ENCODE measurements at places on chromosomes 13 and 19.
A peak's percentile ranks its signal among the peaks of the same experiment; 100 is the strongest.

DNA sequence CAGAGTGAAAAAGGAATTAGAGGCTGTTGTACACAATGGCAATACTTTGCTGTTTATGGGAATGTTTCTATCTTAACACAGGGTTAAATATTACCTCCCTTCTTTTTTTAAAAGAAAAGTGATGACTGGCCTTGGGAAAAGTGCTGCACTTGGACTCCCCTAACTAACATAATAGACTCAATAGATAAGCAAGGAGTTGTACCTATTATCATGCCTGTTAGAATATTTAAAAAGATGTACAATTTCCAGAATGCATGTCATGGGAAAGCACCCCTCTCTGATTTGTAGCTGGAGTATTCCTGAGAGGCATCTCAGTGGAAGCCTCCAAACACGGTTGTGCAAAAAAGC lies 79.3 kb upstream of the GPC6 start:
- DNase-seq, result no peak

DNA sequence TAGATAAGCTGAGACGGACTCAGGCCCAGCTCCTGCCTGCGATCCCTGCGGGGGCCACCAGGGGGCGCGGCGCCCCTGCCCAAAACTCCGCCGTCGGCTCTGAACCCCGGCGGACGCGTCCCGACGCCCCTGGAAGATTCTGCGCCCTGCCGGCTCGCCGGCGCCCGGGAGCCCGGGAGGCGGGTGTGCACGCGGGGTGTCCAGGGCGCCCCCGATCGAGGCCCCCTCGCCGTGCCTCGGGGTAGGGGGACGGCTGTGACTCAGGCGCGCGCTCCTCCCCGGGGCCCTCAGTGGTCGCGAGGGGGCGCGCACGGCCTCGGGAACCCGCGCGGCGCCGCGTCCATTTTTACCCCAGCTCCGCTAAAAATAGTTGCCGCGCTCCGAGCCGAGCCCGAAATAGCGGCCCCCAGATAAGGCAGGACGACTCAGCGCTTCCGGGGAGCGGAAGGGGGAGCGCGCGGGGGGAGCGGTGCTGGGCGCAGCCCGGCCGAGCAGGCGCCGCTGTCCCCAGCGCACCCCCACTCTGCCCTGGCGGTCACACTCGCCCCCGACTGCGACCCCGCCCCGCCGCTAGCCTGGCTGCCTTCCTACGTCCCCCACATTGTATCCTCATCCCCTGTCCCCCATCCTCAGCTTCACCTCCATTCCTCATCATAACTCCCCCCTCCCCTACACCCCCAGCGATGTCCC lies 16.0 kb upstream of the ERCC1 start:
- peak; percentile 92 for DNase-seq

GRCh38 chr13:79194272-79194671 lies 211.8 kb downstream of the RBM26 start:
- DNase-seq, result peak; percentile 38

GRCh38 chr19:49459388-49459787 lies 6.4 kb downstream of the ALDH16A1 start:
- no peak for DNase-seq

DNA sequence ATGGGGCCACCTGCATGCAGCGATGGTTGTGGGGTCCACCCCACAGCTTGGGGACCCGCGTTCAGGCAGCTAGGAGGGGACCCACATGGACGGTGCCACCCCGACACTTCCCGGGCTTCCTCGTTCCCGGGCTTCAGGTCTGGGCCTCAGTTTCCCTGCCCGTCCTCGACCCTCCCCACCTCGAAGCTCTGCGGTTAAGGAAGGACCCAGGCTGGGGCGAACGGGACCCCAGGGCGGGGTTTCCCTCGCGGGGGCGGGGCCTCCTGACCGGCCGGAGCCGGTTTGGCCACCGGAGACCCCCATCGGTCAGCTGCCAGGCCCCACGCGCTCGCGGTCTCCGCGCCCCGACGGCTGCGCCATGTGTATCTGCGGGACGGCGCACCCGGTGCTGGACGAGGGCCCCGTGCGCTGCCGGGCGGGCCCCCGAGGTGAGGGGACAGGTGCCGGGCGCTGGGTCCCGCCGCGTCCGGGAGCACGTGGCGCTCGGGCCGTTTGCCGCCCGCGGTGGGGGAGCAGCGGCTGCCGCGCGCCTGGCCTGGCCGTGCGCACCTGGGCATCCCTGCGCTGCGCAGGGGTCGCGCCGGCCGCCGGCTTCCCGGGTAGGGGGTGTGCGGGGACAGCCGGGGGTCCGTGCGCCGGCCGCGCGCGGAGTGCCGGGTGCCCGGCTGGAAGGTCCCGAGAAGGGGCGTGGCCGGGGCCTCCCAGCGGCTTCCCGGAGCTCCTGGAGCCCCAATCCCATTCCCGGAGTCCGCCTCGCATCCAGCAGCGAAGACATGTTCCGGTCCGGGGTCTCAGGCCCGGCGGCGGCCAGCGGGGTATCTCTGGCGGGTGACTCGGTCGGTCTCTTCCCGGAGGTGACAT lies 4.2 kb downstream of the ARHGAP45 start:
- no peak for DNase-seq

DNA sequence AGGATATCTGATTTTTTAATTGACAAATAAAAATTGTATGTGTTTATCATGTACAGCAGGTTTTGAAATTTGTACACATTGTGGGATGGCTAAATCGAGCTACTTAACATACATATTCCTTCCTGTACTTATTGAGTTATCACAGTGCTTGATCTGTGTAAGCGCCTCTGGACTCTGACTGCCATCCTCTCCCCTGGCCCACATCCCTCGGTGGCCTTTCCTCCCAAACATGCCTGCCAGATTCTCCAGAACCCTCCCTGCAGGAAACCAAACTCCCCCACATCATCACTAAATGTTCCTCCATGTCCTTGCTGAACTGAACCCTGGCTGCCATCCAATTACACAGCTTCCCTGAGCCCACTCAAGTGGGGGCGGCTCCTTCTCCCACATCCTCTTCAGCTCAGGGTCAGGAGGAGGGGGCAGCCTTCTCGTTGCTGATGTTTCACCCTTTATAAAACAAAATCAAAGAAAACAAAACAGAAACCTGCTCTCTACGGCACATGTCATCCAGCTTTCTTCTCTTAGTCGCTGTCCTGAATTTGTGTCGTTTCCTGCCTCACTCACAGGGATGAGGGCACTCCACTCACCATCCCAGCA lies 97.1 kb upstream of the SPATA13 start:
- DNase-seq, result no peak

GRCh38 chr13:99295488-99296252 lies 11.5 kb downstream of the GPR183 start:
- no peak for DNase-seq

DNA sequence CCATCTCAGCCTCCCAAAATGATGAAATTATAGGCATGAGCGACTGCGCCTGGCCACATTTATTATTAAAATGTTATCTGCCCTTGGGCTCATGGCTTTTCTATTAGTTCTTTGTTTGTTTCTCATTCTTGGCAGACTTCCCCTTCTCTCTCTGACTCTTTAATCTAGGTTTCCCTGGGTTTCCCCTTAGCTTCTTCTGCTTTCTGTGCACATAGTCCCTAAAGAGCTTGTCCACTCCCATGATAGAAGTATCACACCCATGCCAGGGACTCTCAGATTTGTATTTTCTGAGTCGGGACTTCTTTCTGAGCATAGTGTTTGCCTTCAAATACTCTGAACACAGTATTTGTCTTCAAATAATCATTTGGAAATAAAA lies 38.6 kb upstream of the ITM2B start:
- DNase-seq, result no peak

GRCh38 chr19:1363599-1363998 lies 20.1 kb upstream of the NDUFS7 start:
- no peak for DNase-seq

DNA sequence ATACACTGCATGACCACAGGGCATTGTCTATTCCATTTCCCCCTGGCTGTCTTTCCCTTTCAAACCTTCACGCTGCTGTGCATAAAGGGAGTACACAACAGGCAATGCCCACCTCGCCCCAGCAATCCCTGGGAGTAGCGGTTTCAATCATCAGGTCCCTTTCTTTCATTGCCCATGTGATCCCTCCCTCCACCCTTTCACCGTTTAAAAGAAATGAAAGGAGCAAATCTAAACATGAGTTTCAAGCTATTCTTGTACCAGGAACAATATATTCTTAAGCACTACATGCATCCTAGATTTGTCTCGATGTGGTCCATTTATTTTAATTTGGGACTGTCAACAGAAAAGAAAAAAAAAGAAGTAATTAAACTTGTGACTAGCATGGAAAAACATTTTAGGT lies 123.4 kb upstream of the ARGLU1 start:
- DNase-seq, result no peak

GRCh38 chr13:78323848-78324247 lies 279.5 kb downstream of the POU4F1 start:
- no peak for DNase-seq

GRCh38 chr13:72536714-72537394 lies 190.6 kb downstream of the MZT1 start:
- no peak for DNase-seq

DNA sequence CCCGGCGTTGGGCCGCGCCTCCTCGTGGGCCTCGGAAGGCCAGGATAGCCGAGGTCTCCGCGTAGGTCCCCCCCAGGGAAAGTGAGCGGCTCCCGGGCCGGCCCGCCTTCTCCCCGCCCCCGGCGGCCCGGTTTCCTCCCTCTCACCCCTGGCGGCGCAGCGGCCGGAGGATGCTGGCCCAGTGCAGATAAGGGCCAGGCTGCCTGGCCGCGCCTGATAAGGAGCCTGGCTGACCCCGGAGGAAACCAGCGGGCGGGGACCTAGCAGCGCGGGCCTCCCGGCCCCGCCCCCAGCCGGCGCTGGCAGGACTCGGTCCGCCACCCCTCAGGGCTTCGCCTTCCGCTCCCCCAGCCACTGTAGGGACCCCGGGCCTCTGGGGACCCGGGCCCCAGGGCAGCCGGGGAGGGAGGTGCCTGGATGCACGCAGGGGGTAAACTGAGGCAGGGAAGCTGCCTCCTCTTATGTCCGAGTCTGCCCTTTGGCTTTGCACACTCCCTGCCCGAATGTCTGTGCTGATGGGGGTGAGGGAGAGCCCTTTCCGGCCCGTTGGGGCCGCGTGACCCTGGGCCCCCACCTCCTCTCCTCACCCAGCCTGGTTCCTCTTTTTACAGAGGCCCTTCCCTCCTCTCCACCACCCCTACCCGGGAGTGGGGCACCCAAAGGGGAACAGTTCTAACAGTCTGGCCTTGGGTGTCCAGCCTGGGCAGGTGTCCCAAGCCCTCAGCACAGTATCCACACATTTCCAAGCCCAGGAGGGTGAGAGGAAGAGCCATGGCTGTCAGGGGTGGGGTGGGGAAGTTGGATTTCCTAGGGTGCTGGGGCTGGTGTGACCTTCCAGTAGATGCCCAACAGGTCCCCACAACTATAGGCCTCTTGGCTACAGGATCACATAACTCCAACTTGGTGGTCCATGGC lies at the start of gene LYL1:
Gene LYL1 (minus strand): TSS at position 193 of the 915 bp plus-strand sequence. CDS start 1,687 bp downstream, outside the sequence.
- no peak for DNase-seq

GRCh38 chr19:53915000-53915399 lies 5.9 kb downstream of the CACNG7 start:
- DNase-seq, result no peak

DNA sequence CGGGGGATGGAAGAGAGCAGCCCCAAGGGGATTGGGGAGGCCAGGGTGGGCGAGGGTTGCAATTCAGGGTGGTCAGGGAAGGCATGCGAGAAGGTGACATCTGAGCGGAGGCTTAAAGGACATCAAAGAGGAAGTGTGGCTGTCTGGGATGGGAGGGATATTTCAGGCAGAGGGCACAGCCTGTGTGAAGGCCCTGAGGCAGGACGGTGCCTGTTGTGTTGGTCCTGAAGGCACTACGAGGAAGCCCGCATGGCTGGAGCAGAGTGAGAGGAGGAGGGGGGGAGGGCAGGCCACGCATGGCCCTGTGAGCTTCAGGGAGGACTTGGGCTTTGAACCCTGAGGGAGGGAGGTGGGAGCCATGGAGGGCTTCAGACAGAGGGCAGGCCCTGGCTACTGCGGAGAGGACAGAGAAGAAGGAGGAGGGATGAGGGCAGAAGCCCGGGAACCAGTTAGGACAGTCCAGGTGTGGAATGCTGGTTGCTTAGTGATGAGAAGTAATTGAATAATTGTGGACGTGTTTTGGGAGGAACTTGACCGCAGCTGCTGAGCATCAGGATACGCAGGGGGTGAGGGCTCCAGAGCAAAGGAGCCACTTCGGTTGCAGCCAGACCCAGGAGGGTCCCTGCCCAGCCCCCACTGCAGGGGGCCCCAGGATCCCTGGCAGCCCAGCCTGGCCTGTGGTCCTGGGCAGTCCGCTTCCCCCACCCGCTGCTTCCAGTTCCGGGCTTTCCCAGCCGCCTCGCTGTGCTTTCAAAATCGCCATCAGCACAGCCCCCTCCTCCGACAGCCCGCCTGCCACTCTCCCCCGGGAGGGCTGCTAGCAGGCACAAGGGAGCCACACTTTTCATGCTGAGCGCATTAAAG lies 6.2 kb downstream of the TLE6 start:
- DNase-seq, result no peak

GRCh38 chr13:114015111-114015968 lies 41.5 kb upstream of the C13orf46 start:
- no peak for DNase-seq

DNA sequence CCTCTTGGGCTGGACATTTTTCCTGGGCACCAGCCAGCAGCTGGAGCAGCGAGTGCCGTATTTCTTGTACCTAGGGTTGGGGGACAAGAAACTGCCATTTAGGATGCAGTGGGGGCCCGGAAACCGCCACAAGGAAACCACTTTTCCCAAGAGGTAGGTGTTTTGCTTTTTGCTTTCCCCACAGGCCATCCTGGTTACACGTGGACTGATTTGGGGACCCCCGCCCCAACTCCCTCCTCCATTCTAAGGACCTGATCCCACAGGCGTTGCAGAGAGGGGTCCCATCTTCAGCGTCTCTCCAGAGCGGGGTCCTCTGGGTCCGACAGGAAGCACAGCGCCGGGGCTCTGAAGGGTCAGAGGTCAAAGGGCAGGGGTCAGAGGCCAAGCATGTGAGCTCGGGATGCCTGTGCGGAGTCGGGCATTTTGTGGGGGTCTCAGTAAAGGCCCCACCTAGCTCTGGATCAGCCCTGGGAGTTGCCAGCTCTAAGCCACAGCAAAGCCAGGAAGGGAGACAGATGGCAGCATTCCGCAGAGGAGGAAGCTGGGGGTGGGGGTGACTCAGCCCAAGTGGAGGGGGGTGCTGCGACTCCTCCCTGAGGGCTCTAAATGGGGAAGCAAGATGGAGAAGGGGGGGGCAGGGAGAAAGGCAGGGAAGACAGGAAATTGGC lies 4.3 kb downstream of the ZGLP1 start:
- no peak for DNase-seq

DNA sequence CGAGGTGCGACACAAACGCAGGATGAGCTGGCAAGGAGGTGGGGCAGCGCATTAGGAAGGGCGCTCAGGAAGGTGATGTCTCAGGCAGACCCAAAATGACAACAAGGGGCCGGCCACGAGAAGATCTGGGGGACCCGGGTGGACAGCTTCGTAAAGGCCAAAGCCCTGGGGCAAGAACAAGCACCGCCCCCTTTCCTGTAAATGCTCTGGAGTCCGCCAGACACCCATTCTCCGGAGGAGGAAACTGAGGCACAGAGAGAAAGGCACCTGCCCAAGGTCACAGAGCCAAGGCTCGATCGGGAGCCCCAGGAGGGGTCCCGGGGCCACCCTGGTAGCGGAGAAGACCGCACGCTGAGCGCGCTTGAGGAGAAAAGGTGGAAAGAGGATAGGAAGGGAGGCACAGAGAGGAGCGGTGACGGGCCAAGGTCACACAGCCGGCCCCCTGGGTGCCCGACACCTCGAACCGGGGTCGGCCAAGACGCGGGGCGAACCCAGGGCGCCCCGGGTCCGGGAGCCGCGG lies 571 bp downstream of the SAFB2 start:
- no peak for DNase-seq

- no peak for DNase-seq
Observed at GRCh38 chr19:6710273-6711077, 10.0 kb downstream of the C3 start.

- DNase-seq, result no peak
Observed at GRCh38 chr13:44971656-44972595, 17.3 kb downstream of the NUFIP1 start.
